ENCODE measurements at places on chromosomes 1 and 21. TPM values are rescaled to one million over a fixed set of nuclear protein-coding genes. Genes with fewer than 3 reads are reported as not detected.

- H3K36me3 ChIP-seq: no peaks in the 10 kb centered on the region
- no peak for DNase-seq
- no peak overlapping the region for H3K4me3 ChIP-seq
These were observed 119.7 kb upstream of the LMO4 start for GRCh38 chr1:87208931-87209330.

- no peaks in the 10 kb centered on the region for H3K27me3 ChIP-seq
- H3K4me1 ChIP-seq: no peaks in the 10 kb centered on the region
- H3K27ac ChIP-seq: no peak overlapping the region
- DNase-seq: peak; percentile 61
- no peaks in the 10 kb centered on the region for H3K36me3 ChIP-seq
These were observed 12.7 kb upstream of the C1orf167 start for GRCh38 chr1:11749203-11749689.

Gene PANK4
- total RNA-seq: 84.7 TPM

Gene TRIM17
- total RNA-seq: 21.4 TPM

Gene BACH1
- 57.7 TPM for total RNA-seq

All from testis (tissue), 5 donors.